ENCODE measurements at places on chromosomes 5 and 9. TPM values are rescaled to one million over a fixed set of nuclear protein-coding genes. Genes with fewer than 3 reads are reported as not detected.

DNA sequence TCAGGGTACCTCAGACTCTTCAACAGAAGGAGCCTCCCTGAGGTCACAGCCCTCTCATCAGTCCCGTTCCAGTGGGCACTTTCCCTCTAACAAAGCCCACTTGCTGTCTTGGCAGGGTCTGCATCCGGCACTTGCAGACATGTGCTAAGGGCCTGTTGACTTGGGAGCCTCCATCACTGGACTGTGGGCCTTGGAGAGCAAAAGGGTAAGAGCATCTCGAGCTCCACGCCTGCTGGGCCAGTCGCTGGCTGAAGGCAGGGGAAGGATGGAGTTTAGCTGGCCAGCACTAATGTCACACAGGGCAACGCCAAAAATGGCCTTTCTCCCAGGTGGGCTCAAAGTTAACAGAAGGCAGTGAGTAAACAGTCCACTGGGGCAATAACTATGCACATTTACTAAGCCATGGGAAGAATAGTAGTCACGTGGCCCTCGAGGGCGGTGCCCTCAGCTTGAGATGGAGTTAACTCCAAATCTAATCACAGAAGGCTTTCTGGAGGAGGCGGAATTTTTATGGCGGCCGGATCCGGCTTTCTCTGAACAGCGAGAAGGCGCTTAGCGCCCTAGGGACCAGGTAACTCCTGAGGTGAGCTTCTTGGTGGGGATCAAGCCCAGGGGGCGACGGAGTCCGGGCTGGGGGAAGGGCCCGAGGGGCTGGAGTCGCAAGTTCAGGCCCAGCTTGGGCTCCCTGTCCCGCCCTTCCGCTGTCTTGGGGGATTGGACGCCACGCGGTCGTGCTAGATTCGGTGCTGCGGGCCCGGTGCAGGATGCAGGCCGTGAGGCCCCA lies 2.0 kb upstream of the NSD1 start:
- DNase-seq, result peak; percentile 83

- peak; percentile 78 for DNase-seq
Measured at GRCh38 chr5:64165500-64166200, at the start of gene RNF180. Gene RNF180 (plus strand): TSS chr5:64165843. CDS start chr5:64200808, 34,965 bp downstream.

DNA sequence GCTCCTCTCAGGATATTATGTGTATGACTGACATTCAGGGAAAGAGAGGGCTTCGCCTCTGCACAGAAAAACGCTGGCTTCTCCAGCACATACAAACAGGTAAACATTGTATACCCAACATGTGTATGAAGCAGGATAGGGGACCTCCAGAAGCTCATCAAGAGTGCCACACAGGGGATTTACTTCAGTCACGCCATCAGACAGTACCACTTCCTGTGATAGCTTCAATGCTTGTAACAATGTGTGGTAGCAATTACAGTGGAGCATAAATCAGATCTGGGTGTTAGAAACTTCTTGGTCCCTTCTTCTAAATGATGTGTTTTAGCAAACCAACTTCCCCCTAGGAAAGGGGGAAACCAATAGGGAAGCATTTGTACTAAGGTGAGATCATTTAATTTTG lies 160.8 kb downstream of the TSSK1B start:
- no peak for DNase-seq

DNA sequence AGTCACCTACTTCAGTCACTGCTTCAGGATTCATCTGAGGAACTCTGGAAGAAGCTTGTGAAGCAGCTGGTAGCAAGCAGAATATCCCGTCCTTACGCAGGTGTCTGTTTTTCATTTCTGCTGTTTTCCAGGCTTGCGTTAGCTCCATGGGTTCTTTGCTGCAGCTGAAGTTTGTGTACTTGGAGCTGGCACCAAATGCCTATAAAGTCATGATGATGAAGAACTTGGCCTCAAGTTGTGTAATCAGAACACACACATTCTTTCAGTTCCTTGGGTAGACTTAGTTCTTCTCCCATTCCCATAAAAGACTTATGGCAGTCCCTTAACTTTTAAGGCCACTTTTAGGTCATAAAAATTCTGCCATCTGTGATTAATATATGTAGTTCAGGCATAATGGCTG lies 116.7 kb downstream of the LRRC70 start:
- DNase-seq, result no peak

GRCh38 chr5:165477546-165477945 lies 1972.1 kb downstream of the MAT2B start:
- no peak for DNase-seq

DNA sequence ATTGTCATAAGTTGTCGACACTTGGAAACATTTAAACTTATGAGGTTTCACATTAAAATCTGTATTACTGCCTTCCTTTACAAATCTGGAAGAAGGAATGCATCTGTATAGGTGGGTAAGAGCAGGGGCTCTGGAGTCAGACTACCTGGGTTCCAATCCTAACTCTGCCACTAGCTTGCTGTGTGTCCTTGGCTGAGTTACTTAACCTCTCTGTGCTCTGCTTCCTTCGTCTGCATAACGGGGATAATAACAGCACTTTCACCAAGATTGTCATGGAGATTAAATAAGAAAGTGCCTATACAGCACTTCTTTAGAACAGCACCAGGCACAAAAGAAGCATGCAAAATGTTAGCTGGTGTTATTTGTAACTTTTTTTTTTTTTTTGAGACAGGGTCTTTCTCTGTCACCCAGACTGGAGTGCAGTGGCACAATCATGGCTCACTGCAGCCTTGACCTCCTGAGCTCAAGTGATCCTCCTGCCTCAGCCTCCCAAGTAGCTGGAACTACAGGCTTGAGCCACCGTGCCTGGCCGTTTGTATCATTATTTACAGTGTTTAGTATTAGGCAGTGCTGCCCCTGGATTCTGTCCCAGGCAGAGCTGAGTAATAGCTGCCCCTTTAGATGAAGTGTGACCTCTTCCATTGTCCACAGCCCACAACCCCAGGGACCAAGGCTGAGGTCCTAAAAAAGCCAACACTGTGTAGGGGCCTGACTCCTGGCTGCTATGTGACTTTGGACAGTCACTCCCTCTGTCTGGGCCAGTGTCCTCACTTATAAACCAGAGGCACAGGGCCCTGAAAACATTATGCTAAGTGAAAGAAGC lies 25.4 kb upstream of the TTLL11 start:
- no peak for DNase-seq

GRCh38 chr5:154485096-154485491 lies 7.1 kb upstream of the HAND1 start:
- no peak for DNase-seq

GRCh38 chr5:11334404-11334803 lies 569.8 kb downstream of the CTNND2 start:
- no peak for DNase-seq

- DNase-seq, result no peak
Measured at GRCh38 chr5:1134478-1134877, 22.6 kb upstream of the SLC12A7 start.

DNA sequence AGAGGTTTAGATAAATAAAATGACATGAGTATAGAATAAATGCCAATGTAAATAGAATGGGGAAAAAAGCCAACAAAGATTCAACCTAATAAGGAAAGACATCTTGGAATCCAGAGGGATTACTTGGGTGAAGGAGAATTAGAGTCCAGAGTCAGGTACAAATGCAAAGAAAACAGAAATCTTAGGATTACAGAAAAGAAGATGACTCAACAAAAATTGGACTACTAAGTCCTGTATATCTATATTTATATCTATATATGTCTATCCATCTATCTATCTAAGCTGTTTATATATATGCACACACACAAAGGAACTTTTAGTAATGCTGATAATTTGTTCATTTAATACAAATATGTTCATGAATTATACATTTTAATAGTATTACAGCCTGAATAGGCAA lies 27.6 kb downstream of the FAM174A start:
- no peak for DNase-seq

DNA sequence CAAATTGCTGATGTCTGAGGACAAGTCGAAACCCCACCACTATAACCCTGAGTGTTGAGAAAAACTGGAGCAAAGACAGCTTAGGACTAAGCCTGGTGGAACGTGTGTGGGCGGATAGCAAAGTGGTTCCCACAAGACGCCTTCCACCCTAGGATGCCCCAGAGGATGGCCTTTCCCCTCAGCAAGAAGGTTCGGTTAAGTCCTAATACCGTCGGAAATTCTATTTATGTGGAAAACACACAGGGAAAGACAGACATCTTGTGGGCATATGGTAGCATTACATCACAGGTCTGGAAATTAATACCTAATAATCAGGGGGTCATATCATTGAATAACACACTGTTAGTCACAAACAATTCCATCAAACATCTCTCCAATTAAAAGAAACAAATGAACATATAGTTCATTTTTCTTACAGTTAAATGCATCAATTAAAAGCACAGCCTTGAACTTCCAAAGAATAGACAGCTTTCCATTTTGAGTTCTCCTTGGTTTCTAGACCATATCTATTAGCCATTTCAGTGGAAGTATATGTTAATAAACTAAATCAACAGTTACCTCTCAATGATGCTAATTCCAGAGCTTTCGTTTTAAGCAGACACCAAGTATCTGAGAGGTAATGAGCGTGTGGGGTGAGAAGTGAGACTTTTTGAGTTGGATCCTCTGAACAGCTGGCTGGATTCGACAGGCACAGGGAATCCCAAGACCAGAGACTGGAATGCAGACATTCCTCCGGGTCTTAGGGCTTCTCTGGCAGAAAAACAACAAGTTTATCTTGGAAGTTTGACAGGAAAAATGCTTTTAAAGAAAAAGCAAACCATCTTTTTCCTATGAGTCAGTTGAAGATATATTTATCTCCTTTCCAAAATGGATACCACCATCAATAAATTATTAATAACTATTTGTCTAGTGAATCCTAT lies 2.9 kb upstream of the ICE1 start:
- no peak for DNase-seq

DNA sequence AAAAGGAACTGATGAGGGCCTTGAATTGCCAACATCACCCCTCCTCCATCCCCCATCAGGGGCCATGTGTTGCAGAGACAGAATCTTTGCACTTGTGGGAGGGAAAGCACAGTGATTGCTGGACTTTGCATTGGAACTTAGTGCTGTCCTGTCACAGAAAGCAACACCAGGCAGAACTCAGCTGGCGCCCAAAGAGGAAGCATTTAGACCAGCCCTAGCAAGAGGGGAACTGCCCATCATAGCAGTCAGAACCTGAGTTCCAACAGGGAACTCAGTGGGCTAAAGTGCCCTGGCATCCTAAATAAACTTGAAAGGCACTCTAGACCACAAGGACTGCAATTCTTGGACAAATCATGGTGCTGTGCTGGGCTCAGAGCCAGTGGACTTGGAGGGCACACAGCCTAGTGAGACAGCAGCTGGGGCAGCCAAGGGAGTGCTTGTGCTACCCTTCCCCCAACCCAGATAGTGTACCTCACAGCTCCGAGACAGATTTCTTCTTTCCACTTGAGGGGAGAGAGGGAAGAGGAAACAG lies 128.1 kb downstream of the ACTL7B start:
- DNase-seq, result no peak

TRIM7 gene
- total RNA-seq, result 1.2 TPM

MCCC2 gene
- total RNA-seq, result 32.1 TPM

LCN6 gene
- 1.2 TPM for total RNA-seq

NR2F1-AS1 gene
- 5.9 TPM for total RNA-seq

HTR1A gene
- total RNA-seq, result not detected

NRARP gene
- total RNA-seq, result 24.4 TPM

PCDHGC4 gene
- total RNA-seq, result 1.3 TPM

C5orf52 gene
- total RNA-seq, result not detected

PCBD2 gene
- 10.2 TPM for total RNA-seq

Data from spleen (tissue), 13 donors.